ENCODE measurements at places on chromosomes 7 and 10.

DNA sequence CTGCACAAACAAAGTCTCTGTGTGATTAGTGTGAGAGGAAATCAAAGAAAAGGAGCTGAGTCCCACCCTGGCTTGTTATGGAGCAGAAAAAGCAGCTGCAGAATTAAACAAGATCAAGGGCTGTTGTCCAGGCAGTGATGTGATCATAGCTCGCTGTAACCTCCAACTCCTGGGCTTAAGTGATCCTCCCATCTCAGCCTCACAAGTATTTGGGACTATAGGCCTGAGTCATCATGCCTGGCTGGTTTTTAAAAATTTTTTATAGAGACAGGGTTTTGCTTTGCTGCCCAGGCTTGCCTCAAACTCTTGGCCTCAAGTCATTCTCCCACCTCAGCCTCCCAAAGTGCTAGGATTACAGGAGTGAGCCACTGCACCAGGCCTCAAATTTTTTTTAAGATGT is 88.9 kb downstream of the IPMK start:
- peaks cover 12% of the 10 kb centered on the region for H3K27me3 ChIP-seq
- peak; percentile 37 for DNase-seq
- H3K36me3 ChIP-seq, result no peaks in the 10 kb centered on the region
- no peak overlapping the region for H3K4me3 ChIP-seq

DNA sequence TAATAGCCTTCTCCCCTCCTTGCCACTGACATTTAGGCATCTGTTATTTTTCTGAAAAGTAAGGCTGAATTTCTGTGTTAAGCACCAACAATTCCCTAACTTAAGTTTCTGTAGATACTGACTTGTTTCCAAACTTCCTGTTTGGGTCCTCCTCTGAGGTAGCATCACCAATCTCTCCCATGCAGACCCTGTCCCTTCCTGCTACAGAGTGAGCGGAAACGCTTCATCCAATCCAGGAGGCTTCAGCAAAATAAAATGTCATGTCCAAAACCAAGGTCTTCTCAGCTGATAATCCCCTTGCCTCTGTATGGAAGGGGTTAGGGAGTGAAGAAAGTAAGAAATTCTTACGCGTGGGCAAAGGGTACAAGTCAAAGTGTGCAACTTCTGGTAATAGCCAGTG is 29.9 kb downstream of the XPNPEP1 start:
- no peak overlapping the region for H3K27ac ChIP-seq
- H3K4me1 ChIP-seq, result peaks cover 24% of the 10 kb centered on the region
- no peak for DNase-seq
- H3K36me3 ChIP-seq, result peaks cover 11% of the 10 kb centered on the region
- no peak overlapping the region for H3K4me3 ChIP-seq

GRCh38 chr10:69969977-69970376 is 82.7 kb upstream of the MACROH2A2 start:
- H3K27ac ChIP-seq, result no peak overlapping the region
- H3K36me3 ChIP-seq, result no peaks in the 10 kb centered on the region
- peaks cover 54% of the 10 kb centered on the region for H3K27me3 ChIP-seq
- no peak for DNase-seq
- peaks cover 2% of the 10 kb centered on the region for H3K4me1 ChIP-seq
- no peak overlapping the region for H3K4me3 ChIP-seq

GRCh38 chr7:146902728-146903127 is 786.1 kb downstream of the CNTNAP2 start:
- H3K36me3 ChIP-seq, result no peaks in the 10 kb centered on the region
- H3K27ac ChIP-seq, result no peak overlapping the region
- H3K4me1 ChIP-seq, result no peaks in the 10 kb centered on the region
- no peak overlapping the region for H3K4me3 ChIP-seq
- H3K27me3 ChIP-seq, result no peaks in the 10 kb centered on the region

- DNase-seq, result no peak
- no peaks in the 10 kb centered on the region for H3K36me3 ChIP-seq
- H3K27me3 ChIP-seq, result peaks cover 5% of the 10 kb centered on the region
- no peaks in the 10 kb centered on the region for H3K4me1 ChIP-seq
Observed at GRCh38 chr7:75806560-75807307, 6.9 kb downstream of the CCL24 start.

DNA sequence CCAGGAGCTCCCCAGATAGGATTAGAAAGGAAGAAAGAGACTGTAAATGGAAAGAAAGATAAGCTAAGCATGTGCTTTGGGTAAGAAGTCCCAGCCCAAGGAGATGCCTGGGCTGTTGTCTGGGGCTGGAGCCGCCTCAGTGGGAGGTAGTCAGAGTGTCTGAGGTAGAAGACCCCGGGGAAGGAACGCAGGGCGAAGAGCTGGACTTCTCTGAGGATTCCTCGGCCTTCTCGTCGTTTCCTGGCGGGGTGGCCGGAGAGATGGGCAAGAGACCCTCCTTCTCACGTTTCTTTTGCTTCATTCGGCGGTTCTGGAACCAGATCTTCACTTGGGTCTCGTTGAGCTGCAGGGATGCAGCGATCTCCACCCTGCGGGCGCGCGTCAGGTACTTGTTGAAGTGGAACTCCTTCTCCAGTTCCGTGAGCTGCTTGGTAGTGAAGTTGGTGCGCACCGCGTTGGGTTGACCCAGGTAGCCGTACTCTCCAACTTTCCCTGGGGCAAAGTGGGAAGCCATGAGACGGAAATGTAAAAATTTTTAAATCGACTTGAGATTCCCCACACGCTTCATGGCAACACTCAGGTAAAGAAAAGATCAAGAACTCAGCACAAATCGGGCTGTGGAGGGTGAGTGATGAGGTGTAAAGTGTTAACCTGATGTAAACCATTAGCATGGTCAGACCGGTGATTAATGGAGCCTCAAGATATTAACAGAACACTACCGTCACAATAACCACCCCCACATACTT is 1.3 kb downstream of the HOXA1 start:
- no peak overlapping the region for H3K27ac ChIP-seq
- no peak for DNase-seq
- H3K36me3 ChIP-seq, result peaks cover 3% of the 10 kb centered on the region
- H3K4me1 ChIP-seq, result peaks cover 9% of the 10 kb centered on the region
- H3K4me3 ChIP-seq, result no peak overlapping the region

- peaks cover 64% of the 10 kb centered on the region for H3K27me3 ChIP-seq
- DNase-seq, result peak; percentile 58
- H3K4me1 ChIP-seq, result peaks cover 21% of the 10 kb centered on the region
- no peaks in the 10 kb centered on the region for H3K36me3 ChIP-seq
Observed at GRCh38 chr10:110641256-110641655, 2.9 kb upstream of the RBM20 start.

GRCh38 chr7:106394526-106394925 is 109.7 kb upstream of the NAMPT start:
- no peaks in the 10 kb centered on the region for H3K27me3 ChIP-seq
- H3K36me3 ChIP-seq, result no peaks in the 10 kb centered on the region
- no peaks in the 10 kb centered on the region for H3K4me1 ChIP-seq
- no peak overlapping the region for H3K27ac ChIP-seq
- no peak for DNase-seq
- H3K4me3 ChIP-seq, result no peak overlapping the region

DNA sequence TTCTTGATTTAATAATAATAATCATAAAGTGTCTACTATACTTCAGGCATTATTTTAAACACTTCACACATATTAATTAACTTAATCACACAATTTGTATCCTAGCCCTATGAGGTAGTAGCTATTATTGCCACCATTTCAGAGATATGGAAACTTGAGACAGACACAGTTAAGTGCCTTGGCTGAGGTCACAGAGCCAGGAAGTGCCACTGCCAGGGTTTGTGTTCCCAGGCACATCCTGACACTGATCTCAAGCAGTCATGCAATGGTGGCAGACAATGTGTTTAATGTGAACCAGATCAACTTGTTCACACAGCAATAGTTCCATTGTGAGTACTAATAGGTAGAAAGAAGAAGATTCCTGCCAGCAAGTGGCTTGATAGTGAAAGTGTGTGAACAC is 666.0 kb downstream of the SUGCT start:
- no peak overlapping the region for H3K4me3 ChIP-seq
- DNase-seq, result no peak
- no peak overlapping the region for H3K27ac ChIP-seq
- no peaks in the 10 kb centered on the region for H3K36me3 ChIP-seq
- H3K4me1 ChIP-seq, result no peaks in the 10 kb centered on the region

GRCh38 chr7:111763221-111763801 is 201.0 kb upstream of the IMMP2L start:
- H3K27ac ChIP-seq, result no peak overlapping the region
- peaks cover 14% of the 10 kb centered on the region for H3K36me3 ChIP-seq
- no peaks in the 10 kb centered on the region for H3K4me1 ChIP-seq
- H3K27me3 ChIP-seq, result no peaks in the 10 kb centered on the region
- DNase-seq, result peak; percentile 68
- no peak overlapping the region for H3K4me3 ChIP-seq

DNA sequence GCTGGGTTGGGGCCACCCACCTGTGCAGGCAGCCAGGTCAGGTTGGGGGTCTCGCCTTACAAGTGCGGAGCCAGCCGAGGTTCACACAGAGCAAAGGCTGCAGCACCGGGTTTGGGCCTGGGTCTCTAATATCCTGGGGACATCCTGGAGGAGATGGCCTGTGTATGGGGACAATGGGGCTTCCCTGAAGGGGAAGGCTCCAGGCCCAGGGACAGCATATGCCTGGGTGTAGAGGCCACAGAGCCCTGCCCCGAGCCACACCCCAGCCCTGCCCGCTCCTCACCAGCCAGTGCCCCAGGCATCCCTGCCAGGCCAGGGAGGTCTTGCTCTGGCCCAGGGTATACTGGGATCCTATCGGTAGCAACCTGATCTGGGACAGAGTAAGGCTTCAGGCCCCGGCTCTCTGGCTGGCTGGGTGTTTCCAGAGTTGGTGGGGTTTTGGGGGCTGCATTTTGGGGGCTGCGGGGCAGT is 9.1 kb downstream of the TTYH3 start:
- H3K36me3 ChIP-seq, result no peaks in the 10 kb centered on the region
- H3K27ac ChIP-seq, result peak overlapping the region; percentile 95
- DNase-seq, result no peak
- H3K27me3 ChIP-seq, result no peaks in the 10 kb centered on the region
- H3K4me1 ChIP-seq, result peaks cover 88% of the 10 kb centered on the region

DNA sequence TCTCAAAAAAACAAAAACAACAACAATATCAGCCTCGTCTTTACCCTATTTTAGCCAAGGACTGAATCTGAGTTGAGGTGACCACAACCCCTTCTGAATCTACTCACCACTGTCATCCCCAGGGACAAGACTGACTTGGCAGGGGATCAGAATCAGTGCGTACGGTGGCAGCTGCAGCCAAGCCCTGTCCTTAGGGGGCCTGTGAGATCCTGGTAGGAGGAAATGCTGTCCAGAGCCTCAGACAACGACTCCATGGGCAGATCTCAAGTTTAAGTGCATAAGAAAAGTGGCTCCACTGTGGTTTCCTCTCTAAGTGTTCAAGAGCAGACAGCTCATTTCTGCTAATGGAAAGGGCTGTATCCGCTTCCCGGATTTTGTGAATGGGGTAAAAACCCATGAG is 22.4 kb upstream of the CYTH3 start:
- H3K4me1 ChIP-seq, result peaks cover 6% of the 10 kb centered on the region
- no peak overlapping the region for H3K27ac ChIP-seq
- H3K27me3 ChIP-seq, result no peaks in the 10 kb centered on the region
- H3K4me3 ChIP-seq, result no peak overlapping the region

- H3K27me3 ChIP-seq, result no peaks in the 10 kb centered on the region
- DNase-seq, result peak; percentile 89
- H3K27ac ChIP-seq, result no peak overlapping the region
- peak overlapping the region; percentile 84 for H3K4me3 ChIP-seq
Observed at GRCh38 chr7:84196084-84196503, 1.5 kb upstream of the SEMA3A start.

DNA sequence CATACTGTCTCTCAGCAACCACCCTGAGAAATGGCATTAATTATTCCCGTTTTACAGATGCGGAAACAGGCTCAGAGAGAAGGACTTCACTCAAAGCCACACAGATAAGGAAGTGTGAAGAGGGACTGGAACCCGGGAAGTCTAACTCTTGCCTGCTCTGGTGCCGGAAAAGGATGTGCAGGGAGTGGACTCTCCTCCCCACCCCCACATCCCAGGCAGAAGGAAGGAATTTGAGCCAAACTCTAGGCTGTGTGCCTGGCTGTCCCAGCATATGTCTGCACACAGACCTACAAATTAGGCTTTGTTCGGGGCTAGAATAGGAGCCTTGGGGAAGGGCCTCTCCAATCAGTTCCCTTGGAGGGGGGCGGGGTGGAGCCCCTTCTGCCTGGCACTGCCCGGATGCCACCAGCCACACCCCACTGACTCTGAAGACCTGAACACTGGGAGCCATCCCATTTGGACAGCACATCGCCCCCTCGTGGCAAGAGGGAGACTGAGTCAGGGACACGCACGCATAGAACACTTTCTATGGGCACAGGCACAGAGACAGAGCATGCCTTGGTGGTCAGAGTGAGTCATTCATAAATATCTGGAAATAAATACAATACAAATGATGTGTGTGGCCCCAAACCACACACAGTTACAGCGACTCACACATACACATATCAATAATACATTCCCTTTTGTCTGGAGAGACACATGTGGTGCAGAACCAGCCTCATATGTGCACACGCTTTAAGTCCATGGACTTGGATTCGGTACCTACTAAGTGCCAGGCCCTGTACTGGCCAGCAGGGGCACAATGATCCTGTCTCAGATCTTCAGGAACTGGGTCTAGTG is 13.1 kb downstream of the LZTS2 start:
- peaks cover 6% of the 10 kb centered on the region for H3K36me3 ChIP-seq
- H3K27me3 ChIP-seq, result no peaks in the 10 kb centered on the region
- peak; percentile 96 for DNase-seq
- no peak overlapping the region for H3K4me3 ChIP-seq

- H3K27ac ChIP-seq, result peak overlapping the region; percentile 15
- peak; percentile 2 for DNase-seq
- peaks cover 4% of the 10 kb centered on the region for H3K27me3 ChIP-seq
- H3K36me3 ChIP-seq, result no peaks in the 10 kb centered on the region
- H3K4me1 ChIP-seq, result peaks cover 4% of the 10 kb centered on the region
Observed at GRCh38 chr7:91557789-91558404, 293.7 kb downstream of the FZD1 start.

GRCh38 chr10:122519873-122520272 is 40.7 kb upstream of the DMBT1 start:
- H3K4me3 ChIP-seq, result no peak overlapping the region

All from mesenchymal stem cell (in vitro differentiated cells and primary cell).